ENCODE measurements at places on chromosomes 12 and 14.

- peak; percentile 47 for DNase-seq
Observed at GRCh38 chr14:89853936-89854693, 100.4 kb downstream of the EFCAB11 start.

DNA sequence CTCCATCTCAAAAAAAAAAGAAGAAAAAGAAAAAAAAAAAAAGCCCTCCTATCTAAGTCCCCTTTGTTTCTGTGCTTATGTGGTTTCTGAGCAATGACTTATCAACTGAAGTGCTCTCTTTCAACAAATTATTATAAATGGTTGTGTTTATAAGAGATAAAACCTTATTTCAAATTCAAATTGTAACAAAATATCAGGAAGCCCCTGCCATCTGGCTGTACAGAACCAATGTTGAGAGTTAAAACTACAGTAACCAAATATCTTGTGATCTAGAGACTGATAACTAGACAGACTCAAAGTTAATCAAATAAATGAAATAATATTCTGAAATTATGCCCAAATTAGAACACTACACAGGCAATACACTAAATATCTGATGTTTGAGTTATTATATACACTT lies 143.0 kb upstream of the CPNE8 start:
- DNase-seq = no peak

GRCh38 chr12:100267603-100268281 lies 765 bp downstream of the SCYL2 start:
- peak; percentile 52 for DNase-seq

- DNase-seq = no peak
Observed at GRCh38 chr14:25628390-25628789, 578.4 kb upstream of the STXBP6 start.

All from cardiac fibroblast (primary cell).